ENCODE measurements at places on chromosomes 11 and 22.

DNA sequence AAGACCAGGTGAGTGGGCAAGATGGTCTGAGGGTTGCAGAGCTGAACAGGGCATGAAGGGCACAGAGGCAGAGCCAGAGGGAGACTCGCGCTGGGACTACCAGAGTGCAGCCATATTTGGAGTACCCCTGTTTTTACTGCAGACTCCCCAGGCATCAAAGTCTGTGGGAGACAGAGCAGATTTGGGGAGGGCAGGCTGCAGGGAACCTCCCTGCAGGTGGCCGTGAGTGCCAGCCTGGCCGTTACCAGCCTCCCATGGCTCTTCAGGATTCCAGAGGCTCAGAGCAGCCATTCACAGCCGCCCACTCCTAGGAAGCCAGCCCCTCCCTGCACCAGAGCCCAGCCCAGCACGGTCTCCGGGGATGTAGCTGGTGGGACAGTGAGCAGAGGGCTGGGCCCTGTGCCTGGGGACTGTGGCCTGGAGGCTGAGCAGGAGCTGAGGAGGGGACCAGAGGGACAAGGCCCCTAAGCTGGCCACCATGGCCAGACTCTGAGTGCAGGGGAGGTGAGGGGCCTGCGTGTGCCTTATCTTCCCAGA is at the start of gene SEPTIN3:
Gene SEPTIN3, plus strand, starts transcription at position 334 of the 537 bp plus-strand sequence. CDS start 2,050 bp downstream, outside the sequence.
- DNase-seq, result no peak

GRCh38 chr11:59212744-59213631 is at the start of gene MPEG1:
Gene MPEG1 (minus strand): TSS chr11:59212927. CDS start chr11:59212865, 62 bp downstream.
- no peak for DNase-seq

DNA sequence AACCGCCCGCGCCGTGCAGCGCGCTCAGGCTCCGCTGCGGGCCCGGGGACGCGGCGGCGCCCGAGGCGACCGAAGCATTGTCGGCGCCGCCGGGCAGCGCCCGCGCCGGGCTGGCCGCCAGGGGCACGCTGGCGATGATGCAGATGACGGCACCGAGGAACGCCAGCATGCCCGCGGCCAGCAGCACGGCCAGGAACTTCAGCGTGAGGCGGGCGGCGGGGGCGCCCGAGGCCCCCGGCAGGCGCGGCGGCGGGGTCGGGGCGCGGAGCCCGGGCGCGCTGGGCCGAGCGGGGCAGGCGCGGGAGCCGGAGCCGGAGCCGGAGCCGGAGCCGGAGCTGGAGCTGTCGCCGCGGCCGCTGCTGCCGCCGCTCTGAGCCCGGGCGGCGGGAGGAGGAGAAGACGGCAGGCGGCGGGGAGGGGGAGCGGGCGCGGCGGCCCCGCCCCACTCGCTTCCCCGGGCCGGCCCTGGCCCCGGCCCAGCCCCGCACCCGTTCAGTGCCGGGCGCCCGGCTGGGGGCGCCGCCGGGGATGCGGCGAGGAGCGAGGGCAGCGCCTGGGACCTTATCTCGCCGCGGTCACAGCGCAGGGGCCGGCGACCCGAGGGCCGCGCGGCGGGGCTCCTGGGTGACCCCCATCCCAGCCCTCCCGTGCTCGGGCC is at the start of gene NPTXR:
Gene NPTXR, minus strand, starts transcription at position 372 of the 658 bp plus-strand sequence.
- peak; percentile 65 for DNase-seq

DNA sequence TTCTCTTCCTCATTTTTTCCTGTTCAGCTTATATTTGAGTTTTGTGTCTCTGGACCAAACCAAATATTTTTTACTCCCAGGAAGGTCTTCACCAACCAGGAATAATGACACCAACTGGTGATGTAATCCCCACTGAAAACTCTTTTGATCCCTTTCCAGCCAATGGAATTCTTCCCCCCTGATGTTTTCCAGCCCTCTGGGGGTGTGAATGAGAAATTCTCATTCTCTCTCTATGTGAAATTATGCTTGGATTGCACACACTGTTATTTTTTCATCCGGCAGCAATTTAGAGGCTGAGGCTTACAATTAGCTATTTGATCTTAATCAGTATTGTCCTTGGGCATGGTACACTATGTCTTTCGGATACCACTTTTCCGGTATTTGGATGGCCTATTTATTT is 39.5 kb upstream of the SLC1A2 start:
- DNase-seq, result no peak

GRCh38 chr22:19357270-19358105 is 66.0 kb upstream of the CLTCL1 start:
- DNase-seq, result peak; percentile 2

GRCh38 chr11:130121445-130121978 is 38.1 kb upstream of the ST14 start:
- DNase-seq, result no peak

- DNase-seq, result no peak
Observed at GRCh38 chr11:7636350-7636749, 37.0 kb downstream of the CYB5R2 start.

DNA sequence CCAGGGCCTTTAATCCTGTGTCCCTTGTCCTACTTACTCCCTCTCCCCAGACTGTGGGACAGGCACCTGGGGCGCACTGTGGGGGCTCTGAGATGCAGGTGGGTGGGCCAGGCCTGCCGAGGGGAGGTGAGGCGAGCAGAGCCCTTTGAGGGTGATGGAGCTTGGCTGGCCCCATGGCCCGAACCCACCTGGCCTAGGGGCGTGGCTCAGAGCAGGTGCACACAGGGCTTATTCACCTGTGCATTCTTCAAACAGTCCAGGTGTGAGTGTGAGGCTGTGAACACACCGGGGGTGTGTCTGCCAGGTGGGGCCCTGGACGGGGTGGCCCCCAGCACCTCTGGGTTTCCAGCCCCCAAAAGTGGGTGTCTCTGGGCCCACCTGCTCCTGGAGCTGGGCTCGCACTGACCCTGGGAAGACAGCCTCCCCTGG is 9.0 kb upstream of the MUC5AC start:
- DNase-seq, result no peak

GRCh38 chr22:19766511-19767426 is 6.2 kb downstream of the TBX1 start:
- no peak for DNase-seq

DNA sequence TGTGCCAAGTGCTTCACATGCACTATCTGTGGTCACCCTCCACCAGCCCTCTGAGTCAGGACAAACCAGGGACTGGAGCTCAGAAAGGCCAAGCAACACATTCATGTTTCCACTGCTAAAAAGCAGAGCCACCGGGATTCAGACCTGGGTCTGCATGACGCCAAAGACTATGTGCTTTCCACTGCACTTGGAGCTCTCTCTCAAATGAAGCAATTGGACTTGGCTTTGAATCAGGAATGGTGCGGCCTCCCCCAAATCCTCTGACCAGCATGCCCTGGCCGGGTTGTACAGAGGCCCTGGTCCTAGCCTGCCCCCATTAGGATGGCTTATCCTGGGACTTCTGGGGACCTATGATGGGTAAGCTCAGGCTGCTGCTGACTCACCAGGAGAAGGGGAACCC is 80.7 kb downstream of the PKNOX2 start:
- no peak for DNase-seq

DNA sequence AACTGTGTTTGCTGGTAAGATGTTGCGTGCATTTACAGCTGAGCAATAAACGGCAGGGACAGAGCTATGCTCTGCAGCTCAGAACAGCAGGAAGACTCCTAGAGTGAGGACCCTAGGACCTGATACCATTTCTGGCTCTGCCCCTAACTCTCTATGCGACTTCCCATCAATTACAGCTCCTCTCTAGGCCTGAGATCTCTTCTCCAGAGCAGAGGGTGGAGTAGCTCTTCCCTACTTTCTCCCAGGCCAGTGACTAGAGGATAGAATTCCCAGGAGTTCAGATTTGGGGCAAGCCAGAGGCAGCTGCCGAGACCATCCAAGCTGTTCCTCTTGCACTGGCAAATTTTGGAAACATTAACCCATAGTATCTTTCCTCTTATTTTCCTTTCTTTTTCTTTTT is 12.8 kb upstream of the SCGB1A1 start:
- no peak for DNase-seq

- no peak for DNase-seq
Observed at GRCh38 chr11:119179983-119180382, 5.3 kb upstream of the NHERF4 start.

DNA sequence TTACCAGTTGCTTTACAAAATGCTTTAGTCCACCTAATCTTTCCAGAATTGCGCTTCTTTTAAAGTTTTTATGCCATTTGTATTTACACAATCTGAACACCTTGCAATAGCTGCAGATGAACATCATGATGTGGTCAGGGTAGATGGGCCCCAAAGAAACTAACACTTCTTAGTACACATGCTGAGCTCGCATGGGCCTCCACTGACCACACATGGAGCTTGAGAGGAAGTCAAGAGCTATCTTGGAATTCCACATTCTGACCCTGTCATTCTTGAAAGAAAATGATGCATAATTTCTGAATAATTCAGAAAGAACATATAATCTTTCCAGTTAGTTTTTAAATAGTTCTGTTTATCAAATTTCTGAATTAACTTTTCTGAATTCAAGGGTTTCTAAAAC is 7.7 kb downstream of the LIPT2 start:
- DNase-seq, result no peak

GRCh38 chr22:20117633-20118299 is 740 bp upstream of the TRMT2A start:
- no peak for DNase-seq

GRCh38 chr11:9821008-9821752 is 157.3 kb downstream of the SWAP70 start:
- no peak for DNase-seq

- DNase-seq, result no peak
Observed at GRCh38 chr22:37248251-37248650, 4.2 kb upstream of the RAC2 start.

GRCh38 chr11:16969010-16969999 is 44.9 kb downstream of the PLEKHA7 start:
- no peak for DNase-seq

- no peak for DNase-seq
Observed at GRCh38 chr11:75554258-75555022, 7.6 kb upstream of the SERPINH1 start.

GRCh38 chr11:60634126-60634525 is 65.3 kb upstream of the MS4A8 start:
- DNase-seq, result no peak

GRCh38 chr22:22772883-22773282 is 114.7 kb upstream of the IGLL5 start:
- DNase-seq, result no peak

- no peak for DNase-seq
Observed at GRCh38 chr11:2512431-2513407, 67.9 kb downstream of the KCNQ1 start.

- DNase-seq, result no peak
Observed at GRCh38 chr11:85673393-85673792, 8.5 kb upstream of the CREBZF start.

DNA sequence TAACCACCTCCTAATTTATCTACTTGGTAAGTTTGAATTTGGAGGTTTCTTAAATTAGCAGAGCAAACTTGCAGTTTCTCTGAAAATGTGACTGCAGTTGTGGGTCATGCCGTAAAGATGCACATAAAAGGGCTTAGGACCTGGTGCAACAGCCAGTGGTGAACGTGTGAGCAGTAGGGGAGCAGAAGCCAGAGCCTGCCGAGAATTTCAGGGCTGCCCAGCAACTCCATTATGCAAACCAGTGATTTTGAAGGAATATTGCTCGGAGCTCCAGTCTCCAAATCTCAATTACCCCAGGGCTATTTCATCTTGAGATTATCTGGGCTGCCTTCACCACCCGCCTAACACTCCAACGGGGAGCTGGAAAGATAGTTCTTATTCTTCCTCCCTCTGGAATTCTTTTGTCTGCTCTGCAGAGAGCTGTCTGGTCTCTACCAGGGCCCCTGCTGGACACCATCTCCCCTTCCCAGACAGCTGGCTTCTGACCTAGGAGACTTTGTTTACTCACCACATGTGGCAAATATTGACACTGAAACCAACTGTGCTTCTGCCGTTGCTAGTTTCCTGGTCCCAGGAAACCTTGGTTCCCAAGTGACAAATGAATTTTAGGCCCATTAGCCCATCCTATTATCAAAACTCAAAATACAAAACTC is 93.9 kb downstream of the DSCAML1 start:
- DNase-seq, result no peak

DNA sequence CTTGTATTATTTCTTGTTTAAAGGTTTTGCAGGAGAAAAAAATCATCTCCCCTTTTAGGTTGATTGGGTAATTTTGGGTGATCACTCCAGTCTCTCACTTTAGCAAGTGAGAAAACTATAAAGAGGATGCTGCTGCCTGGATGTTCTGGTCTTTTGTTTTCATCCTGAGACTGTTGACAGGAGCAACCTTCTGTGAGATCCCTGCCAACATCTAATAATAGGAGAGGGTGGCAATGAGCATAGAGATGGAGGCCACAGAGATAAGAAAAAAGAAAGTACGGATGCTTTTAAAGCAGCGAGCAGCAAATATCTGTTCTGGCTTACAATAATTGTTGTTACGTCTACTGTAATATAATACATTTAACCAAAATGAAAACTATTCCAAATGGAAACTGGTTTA is 293.6 kb upstream of the MTNR1B start:
- DNase-seq, result no peak

GRCh38 chr11:69912161-69912910 is 93.1 kb upstream of the FGF3 start:
- no peak for DNase-seq

DNA sequence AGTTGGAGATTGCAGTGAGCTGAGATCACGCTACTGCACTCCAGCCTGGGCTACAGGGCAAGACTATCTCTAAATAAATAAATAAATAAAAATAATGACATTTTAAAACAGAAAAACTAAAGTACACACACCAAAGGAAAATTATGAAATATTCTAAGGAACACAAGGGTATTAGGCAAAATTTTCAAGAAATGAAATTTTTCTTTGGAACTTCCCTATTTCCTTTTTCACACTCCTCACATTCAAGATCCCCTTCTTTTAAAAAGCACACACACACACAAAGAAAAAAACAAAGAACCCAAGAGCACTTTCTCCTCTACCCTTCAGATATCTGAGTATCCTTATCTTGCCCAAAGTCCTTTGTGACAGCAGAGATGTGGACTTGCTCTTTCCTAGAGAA is 92.8 kb downstream of the CCDC73 start:
- no peak for DNase-seq

DNA sequence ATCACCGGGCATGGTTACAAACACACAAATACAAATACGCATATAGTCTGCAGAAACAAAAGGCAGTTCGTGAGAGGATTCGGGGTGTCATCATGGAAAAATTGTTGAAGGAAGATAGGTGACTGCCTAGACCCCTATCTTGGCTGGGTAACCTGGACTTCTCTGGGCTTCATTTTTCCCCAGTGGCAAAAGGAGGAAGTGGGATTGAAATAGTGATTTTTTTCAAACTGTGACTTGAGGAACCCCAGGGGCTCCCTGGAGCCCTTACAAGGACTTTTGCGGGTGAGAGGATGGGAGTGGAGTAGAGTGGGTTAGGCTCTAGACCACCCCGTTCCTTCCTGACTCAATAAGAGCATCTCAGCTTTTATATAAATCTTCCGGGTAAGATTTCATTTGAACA is 1.0 kb upstream of the ELF5 start:
- no peak for DNase-seq

GRCh38 chr11:65301491-65302329 is 13.0 kb upstream of the CDC42EP2 start:
- no peak for DNase-seq

Measured in T47D (cell line).